ENCODE measurements at places on chromosomes 16 and 17. TPM values are rescaled to one million over a fixed set of nuclear protein-coding genes. Genes with fewer than 3 reads are reported as not detected.

- DNase-seq: no peak
Measured at GRCh38 chr17:81027038-81027437, 7.9 kb upstream of the BAIAP2 start.

GRCh38 chr17:1362065-1362848 is 37.8 kb downstream of the YWHAE start:
- DNase-seq: no peak

- no peak for DNase-seq
Measured at GRCh38 chr16:30085247-30085646, 6.5 kb downstream of the TBX6 start.

DNA sequence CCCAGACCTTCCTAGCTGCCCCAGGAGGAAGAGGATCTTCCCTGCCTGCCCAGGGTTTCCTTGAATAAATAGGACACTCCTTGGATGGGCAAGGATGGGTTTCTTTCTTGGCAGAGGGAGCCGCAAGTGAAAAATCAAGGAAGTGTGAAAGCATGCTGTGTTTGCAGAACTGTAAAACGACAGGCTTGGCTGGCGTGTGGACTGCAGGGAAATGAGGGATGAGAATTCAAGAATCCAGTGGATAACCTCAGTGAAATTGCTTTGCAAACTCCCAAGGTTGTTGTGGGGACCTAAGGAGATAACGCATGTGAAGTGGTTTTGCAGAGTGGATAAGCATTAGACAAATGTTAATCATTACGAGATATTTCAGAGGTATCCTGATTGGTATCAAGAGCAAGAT is 20.4 kb downstream of the GPR139 start:
- no peak for DNase-seq

GRCh38 chr17:83176623-83177583 is 97.5 kb downstream of the METRNL start:
- DNase-seq: no peak

NPIPA5 gene
- 25.5 TPM for total RNA-seq

Measured in activated naive CD8-positive, alpha-beta T cell treated with anti-CD3 and anti-CD28 coated beads, Interleukin-2, amount 10 ng/mL, durations not matched to agents 7 days and 5 days (primary cell).